ENCODE measurements at places on chromosomes 4 and X.

- DNase-seq = no peak
These were observed 952.7 kb upstream of the SLIT2 start for GRCh38 chr4:19298998-19299397.

DNA sequence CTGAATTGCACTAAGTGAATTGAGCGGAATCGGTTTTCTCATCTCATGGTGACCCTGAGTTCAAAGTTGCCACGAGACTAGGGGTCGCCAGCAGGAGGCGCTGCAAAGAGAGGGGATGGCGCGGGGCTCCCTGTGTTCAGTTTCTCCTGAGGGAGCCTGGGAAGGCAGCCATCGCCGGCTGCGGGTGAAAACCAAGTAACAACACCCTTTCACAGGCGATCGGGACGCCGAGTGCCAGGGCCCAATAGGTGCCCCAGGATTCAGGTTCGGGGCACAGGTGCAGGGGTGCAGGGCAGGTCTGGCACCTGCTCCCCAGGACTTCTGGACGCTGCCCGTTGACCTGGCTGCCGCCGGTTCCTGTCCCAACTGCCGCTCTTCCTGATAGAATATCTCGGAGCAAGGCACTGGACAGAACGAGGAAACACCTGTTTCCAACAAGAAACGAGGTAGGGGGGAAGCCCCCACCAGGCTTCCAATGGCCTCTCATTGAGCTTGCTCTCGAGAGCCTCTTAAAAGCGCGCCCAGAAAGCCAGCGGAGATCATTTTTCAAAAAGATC is 1.1 kb upstream of the FGF16 start:
- DNase-seq = no peak

DNA sequence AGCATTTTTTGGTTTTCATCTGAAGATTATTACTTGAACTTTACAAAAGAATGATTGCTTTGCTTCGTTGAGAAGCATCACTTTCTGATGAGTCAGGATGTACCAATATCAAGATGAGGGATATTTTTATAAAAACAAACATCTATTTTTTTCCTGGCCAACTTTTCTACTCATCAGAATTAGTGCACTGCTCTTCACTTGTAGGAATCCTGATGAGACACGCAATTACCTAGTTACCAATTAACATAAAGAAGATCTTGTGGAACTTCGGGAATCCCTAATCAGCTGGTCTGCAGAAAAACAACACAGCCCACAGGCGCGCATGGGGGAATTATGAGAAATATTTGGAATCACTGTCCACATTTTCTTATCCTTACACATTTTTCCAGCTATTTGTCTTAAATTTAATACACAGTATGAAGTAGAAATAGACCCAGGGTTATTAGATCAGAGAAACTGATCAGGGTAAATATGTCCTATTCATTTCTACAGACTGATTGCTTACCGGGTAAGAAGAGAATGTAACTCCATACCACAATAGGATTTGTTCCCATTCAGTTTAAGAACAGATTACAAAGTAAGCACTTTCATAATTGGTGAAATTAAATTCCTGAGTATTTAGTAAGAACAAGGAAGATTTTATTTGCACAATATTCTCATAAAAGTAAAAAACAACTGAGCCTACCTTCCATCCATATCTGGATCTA is 50.9 kb downstream of the MFAP3L start:
- no peak for DNase-seq

GRCh38 chr4:163111588-163111987 is 55.1 kb downstream of the NAF1 start:
- DNase-seq = no peak

DNA sequence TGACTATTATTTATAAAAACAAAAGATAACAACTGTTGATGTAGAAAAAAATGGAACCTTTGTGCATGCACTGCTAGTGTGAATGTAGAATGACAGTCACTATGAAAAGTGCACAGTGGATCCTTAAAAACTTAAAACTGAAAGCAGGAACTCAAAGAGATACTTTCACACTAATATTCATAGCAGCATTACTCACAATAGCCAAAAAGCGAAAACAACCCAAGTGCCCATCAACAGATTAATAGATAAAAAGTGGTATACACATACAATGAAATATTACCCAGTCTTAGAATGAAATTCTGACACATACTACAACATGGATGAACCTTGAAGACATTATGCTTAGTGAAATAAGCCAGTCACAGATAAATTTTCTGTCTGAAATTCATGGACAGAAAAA is 23.8 kb downstream of the CENPC start:
- no peak for DNase-seq

GRCh38 chr4:110087070-110087708 is 111.2 kb downstream of the ELOVL6 start:
- DNase-seq = peak; percentile 26

DNA sequence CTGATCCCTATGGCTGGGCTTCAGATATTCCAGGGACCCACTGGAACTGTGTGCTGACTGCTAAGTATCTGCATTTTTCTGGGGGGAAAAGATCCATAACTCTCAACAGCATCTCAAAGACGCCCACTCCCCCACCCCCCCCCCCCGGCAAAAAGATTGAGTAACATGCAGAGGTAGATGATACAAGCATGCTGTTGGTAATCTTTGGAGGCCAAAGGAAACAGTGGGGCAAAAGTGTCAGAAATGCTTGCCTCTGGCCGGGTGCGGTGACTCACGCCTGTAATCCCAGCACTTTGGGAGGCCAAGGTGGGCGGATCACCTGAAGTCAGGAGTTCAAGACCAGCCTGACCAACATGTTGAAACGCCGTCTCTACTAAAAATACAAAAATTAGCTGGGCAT is 12.2 kb downstream of the XPNPEP2 start:
- DNase-seq = no peak

DNA sequence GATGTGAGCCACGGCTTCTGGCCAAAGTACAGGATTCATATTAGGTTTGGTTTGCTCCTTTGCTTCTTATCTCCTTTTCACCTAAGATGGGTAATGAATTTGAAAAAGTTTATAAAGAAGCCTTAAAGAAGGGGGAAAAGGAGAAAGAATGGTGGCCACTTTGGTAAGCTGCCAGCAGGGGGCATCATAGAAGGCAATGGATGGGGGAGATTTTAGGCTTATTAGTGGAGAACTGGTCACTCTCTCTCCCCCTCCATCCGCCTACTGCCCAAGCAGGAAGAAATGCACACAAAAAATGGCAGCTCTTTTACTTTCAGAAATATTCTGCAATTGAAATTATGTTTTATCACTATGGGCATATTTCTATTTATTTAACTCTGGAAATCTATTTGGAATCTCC is 32.0 kb downstream of the SPARCL1 start:
- DNase-seq = no peak

GRCh38 chr4:42452823-42453222 is 55.5 kb downstream of the SHISA3 start:
- no peak for DNase-seq

DNA sequence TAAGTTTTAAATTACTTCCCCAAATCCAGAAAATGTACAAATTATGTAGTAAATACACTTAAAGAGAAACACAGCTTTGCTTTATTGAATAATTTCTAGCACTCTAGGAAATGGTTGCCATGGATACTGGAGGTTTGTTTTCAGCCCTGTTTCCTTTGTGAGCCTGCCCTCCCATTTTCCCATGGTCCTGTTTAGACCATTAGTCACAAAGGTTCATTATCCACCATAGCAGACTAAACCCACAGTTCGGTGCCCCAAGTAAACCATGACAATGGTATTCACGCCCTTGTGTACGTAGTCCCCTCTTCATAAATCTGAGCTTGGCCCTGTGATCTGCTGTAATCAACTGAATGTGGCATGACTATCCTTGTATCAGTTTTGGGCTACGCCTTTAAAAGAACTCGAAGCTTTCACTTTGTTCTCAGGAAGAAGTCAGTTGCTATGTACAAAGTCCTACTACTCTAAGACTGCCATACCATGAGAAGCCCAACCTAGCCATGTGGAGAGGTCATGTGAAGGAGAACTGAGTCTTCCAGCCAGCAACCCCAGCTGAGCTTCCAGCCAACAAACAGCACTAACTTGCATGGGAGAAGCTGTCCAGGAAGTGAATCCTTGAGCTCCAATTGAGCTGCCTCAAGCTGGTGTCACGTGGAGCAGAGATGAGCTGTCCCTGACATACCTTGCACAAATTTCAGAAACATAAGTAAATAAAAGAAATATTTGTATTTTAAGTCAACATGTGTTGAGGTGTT is 300.4 kb downstream of the LDB2 start:
- no peak for DNase-seq

GRCh38 chrX:65607070-65607742 is 60.2 kb upstream of the MSN start:
- DNase-seq = peak; percentile 11

GRCh38 chrX:38985375-38985774 is 184.1 kb downstream of the MID1IP1 start:
- no peak for DNase-seq

GRCh38 chr4:33837043-33837838 is 2407.1 kb downstream of the ARAP2 start:
- no peak for DNase-seq

GRCh38 chr4:7844594-7844991 is 95.1 kb downstream of the AFAP1 start:
- no peak for DNase-seq

- no peak for DNase-seq
These were observed 516.8 kb downstream of the SMARCA1 start for GRCh38 chrX:129006491-129006890.

- no peak for DNase-seq
These were observed 5.2 kb downstream of the HS3ST1 start for GRCh38 chr4:11423465-11423864.

- no peak for DNase-seq
These were observed 226.7 kb upstream of the NOCT start for GRCh38 chr4:138788857-138789256.

- no peak for DNase-seq
These were observed 19.5 kb downstream of the KIAA0232 start for GRCh38 chr4:6802025-6802424.

DNA sequence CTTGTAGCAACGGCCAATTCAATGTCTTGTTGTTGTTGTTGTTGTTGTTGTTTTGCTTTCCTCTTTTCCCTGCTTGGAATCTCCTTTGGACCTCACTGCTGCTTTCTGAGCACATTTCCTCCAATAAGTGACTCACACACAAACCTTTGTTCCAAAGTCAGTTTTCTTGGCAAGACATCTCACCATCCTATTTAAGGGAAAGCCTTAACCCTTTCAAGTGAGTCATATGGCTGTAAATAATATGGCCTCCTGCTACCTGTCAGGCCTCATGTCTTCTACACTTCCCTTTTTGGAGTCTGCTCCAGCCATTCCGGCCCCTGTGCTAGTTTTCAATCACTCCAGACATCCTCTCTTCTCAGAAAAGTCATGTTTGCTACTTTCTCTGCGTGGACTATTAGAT is 79.5 kb upstream of the MAGEB10 start:
- DNase-seq = no peak

DNA sequence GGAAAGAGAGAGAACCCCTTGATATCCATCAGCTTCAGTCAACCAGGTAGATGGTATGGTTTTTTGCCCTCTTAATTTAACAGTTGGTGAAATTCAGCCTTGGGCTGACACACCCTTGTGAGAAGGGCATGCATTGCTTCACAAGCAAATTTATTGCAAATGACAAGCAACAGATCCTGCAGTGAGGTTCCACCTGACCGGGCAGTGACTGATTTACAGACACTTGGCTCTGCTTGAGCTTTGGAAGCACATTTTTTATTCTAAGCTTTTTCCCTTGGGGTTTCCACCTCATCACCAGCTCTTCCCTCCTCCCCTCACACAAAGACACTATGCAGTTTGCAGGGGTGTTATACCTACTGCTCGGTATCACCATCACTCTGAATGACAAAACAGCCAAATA is 28.3 kb upstream of the SERTM2 start:
- no peak for DNase-seq

DNA sequence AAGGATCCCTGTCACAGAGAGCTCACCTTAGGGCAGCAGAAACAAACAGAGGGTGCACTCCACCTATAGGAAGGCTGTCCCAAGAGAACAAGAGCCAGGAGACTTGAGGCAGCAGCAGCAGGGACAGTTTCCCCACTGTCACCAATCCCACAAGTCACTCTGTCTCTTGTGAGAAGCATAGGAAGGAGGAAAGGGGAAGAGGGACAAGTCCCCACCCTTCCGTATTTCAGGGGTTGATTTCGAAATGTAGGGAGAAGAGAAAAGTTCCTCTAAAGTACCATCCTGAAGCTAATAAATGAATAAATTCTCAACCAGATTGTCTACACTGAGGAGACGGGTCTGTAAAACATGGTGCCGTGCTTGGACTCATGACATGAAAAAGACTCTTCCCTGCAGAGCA is 9.5 kb upstream of the TLR8 start:
- no peak for DNase-seq

DNA sequence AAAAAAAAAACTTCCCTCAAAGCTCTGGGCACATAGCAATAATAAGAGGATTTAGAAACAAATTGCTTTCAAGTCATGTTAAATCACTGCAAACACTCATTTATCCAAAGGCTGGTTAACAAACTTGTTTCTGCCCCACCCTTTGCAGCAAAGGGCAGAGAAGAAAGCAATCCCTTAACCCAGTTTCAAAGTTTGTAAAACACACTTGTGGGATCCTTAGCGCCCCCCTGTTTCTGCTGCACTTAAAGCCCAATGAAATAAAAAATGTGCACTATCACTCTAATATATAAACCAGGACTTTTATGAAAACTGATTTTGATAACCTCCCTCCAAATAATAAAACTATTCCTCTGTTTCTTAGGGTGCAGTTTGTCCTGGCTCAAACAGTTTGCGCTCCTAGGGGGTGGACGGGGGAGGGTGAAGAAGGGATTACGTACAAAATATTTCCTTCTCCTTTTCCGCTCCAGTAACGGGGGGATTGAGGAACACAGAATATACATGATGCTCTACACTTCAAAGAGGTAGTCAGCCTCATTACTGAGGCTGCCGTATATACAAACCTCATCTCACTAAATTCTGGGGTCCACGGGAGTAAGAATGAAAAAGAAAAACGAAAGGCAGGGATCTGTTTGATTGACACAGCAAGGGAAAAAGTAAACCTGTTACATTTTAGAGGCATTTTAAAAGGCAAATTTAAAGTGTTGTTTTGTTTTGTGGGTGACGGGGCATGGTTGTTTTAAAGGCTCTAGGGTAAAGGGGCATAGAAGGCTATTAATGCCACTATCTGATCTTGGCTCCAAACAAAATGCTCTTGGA is 3.1 kb upstream of the PCDH10 start:
- no peak for DNase-seq

DNA sequence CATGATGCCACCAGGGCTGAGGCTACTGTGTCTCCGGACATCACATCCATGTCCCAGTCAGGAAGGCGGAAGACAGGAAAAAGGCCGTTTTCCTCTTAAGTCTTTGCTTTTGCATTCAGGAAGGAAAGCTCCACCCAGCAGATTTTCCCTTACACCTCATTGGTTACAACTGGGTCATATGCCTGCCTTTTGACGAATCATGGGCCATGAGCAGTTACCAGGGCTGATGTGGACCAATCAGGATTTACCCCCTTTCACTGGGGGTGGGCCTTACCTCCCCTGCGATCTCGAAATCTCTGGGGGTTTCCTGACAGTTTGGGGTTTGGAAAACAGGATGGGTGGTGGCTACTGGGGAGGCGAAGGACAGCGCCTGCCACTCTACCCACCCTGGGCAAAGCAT is 52.5 kb upstream of the GRPEL1 start:
- DNase-seq = no peak

GRCh38 chr4:35879479-35879878 is 364.8 kb downstream of the ARAP2 start:
- no peak for DNase-seq

Measured in stimulated activated CD4-positive, alpha-beta T cell treated with anti-CD3 and anti-CD28 coated beads, Interleukin-4, amount 100 ng/mL, for 24 hours (primary cell).